ENCODE measurements at places on chromosomes 11 and 22.
A peak's percentile ranks its signal among the peaks of the same experiment; 100 is the strongest.

GRCh38 chr11:120169981-120170698 is 32.2 kb upstream of the TRIM29 start:
- DNase-seq, result no peak

DNA sequence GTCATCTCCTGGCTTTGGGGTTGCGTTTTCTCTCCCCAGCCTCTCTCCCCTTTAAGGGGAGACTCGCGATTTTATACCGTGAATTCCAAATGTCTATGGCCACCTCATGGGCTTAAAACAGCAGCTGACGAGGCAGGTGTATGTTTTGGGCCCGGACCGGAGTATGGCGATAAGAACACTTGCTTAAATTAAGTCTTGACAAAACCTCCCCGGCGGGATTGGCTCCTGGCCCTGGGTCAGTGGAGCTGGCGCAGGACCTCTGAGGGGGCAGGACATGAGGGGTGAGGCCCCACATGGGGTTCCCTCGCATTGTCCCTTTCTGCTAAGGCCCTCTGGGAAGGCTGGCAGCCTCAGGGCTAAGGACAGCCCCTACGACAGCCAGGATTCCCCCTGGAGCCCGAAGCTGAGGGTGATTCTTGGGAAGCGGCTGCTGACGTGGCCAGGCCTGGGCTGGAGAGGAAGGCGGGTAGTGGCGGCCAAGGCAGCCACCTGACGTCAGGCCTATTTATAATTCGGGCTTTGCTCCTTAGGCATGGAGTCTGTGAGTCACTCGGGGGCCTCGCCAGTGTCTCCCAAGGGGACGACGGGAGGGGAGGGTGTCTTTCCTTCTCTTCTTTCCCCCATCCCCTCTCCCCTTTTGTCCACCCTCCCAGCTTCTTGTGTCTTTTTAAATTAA is 12.7 kb downstream of the MYO18B start:
- no peak for DNase-seq

GRCh38 chr11:112016088-112016764 is 9.0 kb upstream of the DLAT start:
- no peak for DNase-seq

DNA sequence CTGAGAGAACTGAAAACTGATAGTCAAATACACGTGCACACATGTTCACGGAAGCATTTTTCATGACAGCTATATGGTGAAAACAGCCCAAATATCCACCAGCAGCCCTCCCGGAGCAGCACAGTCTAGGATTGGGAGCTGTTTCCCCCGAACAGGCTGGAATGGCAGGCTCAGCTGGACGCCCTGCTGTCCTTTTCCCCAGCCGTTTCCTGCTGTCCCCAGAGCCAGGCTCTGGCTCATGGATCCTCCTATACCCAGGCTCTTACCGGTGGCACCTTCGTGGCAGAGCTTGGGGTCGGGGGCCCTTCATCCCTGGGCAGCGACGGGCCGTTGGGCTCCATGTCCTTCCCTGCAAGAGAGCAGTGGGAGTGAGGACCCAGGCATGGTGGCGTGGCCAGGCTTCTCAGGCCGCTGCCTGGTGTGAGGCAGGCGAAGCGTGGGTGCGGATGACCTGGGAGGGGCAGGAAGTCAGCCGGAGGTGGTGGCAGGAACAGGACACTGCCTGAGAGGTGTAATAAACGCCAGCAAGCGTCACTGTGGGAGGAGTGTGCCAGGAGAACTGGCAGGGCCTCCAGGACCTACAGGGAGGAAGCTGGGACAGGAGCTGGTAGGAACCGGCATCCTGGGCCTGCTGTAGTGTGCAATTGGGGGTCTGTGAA is 38.8 kb downstream of the OSBPL5 start:
- DNase-seq, result no peak

DNA sequence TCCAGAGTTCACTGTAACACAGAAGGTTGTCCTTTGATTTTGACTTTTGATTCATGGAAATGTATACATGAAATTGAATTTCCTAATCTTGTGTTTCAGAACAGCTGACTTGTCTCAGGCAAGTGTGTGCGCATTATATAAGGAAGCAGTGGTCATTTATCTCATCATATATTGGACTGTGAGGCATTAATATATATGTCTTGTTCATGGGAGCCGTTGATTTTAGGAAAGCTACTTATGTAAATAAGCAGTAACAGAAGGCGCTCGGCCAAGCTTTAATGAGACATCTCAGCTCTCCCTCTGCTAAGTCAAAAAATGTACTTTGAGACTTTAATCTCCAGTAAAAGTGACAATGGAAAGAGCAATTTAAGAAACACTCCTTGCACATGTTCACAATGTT is 100.5 kb downstream of the PDHX start:
- DNase-seq, result no peak

DNA sequence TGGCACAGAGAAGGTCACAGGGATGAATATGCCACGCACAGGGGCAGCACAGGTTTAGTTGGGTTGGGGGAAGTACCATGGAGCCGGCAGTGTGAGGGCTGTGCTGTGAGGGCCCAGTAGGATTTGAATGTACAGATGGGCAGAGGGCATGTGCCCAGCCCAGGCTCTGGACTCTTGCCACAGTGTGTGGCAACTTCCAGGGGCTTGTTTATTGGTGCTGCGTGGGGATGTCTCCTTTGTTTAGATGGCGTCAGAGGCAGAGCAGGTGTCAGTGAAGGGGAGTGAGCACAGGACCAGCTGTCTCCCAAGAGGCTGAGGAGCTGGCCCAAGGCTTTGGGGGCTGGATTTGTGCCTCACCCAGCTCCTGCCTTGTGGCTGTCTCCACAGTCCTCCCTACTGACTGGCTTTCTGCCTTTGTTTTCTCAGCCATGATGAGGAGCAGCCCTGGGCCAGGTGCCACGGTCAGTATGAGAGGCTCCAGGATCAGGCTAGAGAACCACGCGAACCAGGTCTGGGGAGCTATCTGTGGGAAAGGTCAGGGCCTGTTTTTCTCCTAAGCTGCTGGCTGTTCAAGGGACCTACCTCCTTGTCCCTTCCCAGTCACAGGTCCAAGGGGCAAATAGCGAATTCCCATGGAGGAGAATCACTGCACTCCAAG is 21.9 kb downstream of the SUN2 start:
- no peak for DNase-seq

DNA sequence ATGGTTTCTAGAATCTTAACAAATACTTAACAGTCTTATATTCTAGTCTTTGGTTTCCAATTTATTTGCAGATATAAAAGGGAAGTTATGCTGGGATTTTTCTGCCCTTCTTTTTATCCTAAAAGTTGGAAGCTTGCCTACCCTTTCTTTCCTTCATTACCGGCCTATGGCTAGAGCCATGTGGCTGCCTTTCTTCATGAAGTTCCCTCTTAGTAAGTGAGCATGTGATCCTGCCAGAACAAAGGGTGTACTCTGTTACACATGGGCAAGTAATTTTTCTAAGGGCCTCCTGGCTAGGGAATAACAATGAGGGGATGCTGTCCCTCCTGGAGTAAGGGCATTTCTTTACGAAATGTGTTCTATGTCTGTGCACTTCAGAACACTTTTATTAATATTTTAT is 252.1 kb upstream of the PITPNB start:
- no peak for DNase-seq

- no peak for DNase-seq
Observed at GRCh38 chr11:96330511-96330859, 12.5 kb downstream of the MAML2 start.

DNA sequence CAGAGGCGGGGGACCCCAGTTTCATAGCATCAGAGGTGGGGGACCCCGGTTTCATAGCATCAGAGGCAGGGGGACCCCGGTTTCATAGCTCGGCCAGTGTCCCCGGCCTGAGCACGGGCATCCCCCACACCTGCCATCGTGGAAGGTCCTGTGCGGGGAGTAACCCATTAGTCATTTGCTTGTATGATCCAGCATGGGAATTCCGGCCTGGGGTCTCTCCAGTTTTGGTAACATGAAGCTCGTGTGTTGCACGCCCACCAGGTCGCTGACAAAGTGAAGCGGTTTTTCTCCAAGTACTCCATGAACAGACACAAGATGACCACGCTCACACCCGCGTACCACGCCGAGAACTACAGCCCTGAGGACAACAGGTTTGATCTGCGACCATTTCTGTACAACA is 29.0 kb upstream of the KRTAP5-7 start:
- no peak for DNase-seq

- DNase-seq, result no peak
Observed at GRCh38 chr22:26573026-26573662, 16.8 kb downstream of the TPST2 start.

- DNase-seq, result no peak
Observed at GRCh38 chr11:3055891-3056290, 1.3 kb downstream of the CARS1 start.

GRCh38 chr22:32444068-32444467 is 20.2 kb downstream of the BPIFC start:
- no peak for DNase-seq

DNA sequence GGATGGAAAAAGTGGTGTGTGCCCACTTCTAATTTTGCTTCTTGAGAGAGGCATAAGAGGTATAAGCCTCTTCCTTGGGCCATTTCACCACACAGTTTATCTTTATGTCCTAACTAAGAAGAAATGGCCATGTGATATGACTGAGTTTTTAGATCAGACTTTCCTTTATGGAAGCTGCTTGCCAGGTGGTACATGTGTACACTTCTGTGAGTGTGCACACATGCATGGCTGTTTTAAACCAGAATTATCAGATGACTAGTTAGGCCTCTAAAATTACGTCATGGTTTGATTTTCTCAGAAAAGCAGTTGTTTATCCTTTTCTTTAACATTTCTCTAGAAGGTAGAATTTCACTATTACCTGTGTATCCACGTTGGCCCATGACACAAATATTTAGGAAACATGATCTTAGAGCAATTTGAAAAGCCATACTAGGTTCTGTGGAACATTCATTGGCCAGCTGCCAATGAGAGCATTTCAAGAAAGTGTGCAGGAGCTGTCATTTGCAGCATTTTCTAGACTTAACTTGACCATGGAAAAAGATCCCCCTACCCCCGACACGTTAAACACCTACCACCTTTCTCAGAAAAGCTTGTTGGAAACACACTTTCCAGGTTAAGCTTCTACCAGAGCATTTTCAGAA is 109.2 kb upstream of the GAL start:
- no peak for DNase-seq

DNA sequence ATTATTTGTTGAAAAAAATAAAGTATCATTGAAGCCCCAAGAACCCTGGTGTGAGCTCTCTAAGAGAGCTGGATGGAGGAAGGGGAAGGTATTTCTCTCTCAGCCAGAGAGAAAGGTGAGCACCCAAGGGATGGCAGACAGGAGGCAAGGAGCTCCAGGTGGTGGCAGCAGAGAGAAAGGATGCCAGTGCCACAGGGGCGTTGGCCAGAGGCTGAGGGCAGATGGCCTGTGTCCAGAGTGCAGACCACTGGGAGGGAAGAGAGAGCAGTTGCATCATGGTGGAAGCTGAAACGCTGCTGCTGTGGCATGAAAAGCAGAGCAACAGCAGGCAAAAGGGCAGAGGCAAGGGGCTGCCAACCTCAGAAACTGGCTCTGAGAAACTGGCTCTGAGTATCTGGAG is 8.5 kb downstream of the SPON1 start:
- DNase-seq, result no peak

GRCh38 chr11:133817449-133817848 is 27.9 kb downstream of the SPATA19 start:
- peak; percentile 34 for DNase-seq

- no peak for DNase-seq
Observed at GRCh38 chr11:76984743-76985142, 49.5 kb upstream of the B3GNT6 start.

DNA sequence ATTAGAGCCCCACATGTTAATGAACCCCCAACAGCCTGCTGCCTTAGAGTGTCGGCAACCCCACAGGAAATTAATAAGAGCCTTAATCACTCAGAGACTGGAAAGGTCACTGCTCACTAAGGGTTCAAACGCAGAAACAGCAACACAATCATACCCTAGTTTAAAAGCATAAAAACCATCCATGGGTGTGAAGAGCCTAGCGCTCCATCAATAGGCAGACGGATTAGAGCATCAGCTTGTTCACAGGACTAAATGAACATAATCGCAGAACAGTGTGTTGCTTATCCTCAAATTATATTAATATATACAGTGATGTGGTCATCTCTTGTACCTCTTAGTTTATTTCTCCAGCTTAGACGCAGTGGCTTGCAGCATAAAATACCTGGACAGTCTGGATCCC is 720.7 kb downstream of the OPCML start:
- no peak for DNase-seq

DNA sequence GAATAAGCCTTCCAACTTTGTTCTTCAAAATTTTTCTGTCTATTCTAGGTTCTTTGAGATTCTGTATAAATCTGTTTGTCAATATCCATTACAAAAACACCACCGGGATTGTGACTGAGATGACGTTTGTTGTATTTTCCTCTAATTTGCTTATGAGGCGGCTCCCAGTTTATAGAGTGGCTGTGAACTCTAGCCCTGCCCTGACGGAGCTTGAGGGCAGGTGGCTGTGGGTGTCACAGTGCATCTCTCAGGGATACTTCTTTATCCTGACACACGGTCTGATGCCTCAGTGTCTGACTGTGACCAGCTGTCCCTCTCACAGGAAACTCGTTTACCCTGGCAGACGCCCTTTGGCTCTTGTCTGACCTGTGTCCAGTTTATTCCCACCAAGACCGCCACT is 53.7 kb upstream of the ATXN10 start:
- DNase-seq, result no peak

DNA sequence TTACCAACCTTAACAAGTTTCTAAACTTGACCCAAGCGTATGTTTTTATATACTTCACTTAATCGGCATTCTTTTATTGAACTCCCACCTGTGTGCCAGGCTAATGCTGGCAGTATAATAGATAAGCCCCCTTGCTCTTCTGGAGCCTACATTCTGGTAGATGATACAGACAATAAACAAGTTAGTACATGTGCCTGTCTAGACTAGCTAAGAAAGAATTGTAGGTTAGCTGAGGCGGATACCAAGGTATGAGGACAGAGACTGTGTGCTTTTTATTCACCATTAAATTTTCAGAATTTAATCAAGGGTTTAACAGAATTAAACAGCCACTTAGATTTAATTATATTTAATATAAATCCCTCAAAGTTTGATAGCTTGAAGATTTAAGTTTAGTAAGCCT is 45.7 kb downstream of the TTC17 start:
- DNase-seq, result no peak

All from ecto neural progenitor cell (in vitro differentiated cells).